Stimulated activated CD8-positive, alpha-beta memory T cell treated with anti-CD3 and anti-CD28 coated beads, Interleukin-4, amount 100 ng/mL, for 1 hour (primary cell): ENCODE measurements at places on chromosomes 16 and 17.

- DNase-seq: no peak
These were observed 14.5 kb upstream of the MTSS2 start for GRCh38 chr16:70700101-70701020.

GRCh38 chr16:68732042-68732680 lies 4.9 kb upstream of the CDH1 start:
- no peak for DNase-seq

- no peak for DNase-seq
These were observed 785 bp downstream of the NME3 start for GRCh38 chr16:1770328-1771187.

GRCh38 chr17:72745241-72745640 lies 347.2 kb downstream of the SLC39A11 start:
- DNase-seq: no peak

DNA sequence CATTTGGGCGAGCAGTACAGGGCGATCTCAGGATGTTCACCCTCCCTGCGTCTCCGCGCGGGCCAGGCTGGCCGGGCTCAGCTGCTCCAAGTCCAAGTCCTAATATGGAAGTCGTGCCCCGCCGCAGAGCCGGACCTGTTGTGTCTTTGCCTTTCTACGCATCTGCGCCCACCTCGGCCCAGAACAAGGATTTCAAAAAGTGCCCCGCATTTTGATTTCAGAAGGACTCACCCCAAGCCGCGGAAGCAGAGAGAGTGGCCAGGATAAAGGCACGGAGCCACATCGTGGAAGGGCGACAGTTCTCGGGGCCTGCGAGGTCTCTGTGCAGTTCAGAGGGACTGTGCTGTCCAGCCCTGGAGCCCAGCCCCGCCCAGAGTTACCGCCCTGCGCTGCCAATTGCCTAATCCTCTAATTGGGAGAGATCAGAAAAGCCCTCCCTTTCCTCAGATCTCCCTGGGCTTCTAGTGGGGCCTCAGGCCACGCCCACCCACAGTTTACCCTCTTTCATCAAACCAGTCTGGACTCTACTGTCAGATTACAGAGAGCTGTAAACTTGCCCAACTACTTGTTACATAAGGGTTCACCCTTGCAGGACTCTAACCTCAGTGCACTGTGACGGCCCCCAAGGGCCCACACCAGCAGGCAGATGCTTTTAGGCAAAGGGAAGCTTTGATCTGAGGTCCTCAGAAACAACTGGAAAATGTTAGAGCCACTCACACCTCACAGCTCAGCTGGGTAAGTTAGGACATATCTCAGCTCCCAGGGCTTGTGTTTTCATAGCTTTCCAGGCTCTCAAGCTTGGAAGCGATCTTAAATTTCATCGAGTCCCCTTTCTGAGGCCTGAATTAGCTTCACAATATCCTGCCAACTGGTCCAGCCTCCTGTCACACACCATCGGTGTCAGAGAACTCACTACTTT lies at the start of gene CES1:
Gene CES1 (minus strand): TSS at position 324 of the 919 bp plus-strand sequence. CDS start 41 bp downstream, at position 283.
- DNase-seq: no peak

GRCh38 chr17:83196024-83196365 lies 116.6 kb downstream of the METRNL start:
- DNase-seq: no peak
